ENCODE measurements at places on chromosomes 1 and 21.
A peak's percentile ranks its signal among the peaks of the same experiment; 100 is the strongest.

DNA sequence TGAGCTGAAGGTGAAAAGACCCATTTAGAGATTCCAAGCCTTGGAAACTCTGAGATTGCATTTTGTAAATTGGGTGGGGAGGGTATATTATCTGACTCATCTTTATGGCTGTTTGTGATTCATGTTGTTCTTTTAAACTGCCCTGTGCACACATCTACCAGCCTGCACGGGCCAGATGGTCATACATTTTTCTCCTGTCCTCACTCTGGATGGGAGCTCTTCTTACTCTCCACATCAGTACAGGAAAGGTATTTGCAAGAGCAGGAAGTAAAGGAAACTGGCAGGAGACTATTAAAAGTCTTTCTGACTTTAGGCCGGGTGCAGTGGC is 14.3 kb upstream of the NMNAT2 start:
- DNase-seq = no peak

- DNase-seq = no peak
Measured at GRCh38 chr1:74652711-74653139, 20.9 kb downstream of the ERICH3 start.

GRCh38 chr1:35558374-35559316 is 1.0 kb downstream of the NCDN start:
- DNase-seq = peak; percentile 70

GRCh38 chr1:177873238-177873637 is 96.6 kb downstream of the SEC16B start:
- no peak for DNase-seq

DNA sequence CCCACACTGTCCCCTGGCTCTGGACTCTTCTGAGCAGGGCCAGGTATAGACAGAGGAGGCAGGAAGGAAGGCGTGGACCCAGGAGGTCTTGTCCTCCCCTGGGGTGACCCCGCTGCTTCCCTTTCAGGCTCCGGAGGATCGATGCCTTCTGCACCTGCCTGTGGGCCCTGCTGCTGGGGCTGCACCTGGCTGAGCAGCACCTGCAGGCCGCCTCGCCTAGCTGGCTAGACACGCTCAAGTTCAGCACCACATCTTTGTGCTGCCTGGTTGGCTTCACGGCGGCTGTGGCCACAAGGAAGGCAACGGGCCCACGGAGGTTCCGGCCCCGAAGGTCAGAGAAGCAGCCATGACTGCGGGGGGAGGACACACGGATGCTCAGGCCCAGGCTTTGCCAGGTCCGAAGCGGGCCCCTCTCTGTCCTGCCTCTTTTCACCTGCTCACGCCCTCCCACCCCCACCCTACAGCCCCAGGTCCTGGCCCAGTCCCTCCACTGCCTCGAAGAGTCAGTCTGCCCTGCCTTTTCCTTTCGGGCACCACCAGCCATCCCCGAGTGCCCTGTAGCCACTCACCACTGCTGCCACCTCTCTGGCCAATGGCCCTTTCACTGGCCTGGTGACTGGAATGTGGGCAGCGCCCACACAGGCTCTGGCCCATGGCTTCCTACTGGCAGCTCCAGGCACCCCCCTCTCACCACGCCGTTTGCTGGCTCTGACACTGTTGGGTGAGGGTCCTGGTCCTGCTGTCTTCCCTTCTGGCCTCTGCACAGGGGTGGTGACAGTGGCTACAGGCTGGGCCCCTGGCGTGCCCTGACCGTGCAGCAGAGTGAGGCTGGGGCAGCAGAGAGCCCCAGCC is 13.5 kb downstream of the TMEM201 start:
- DNase-seq = no peak

GRCh38 chr1:246591047-246591446 is 24.8 kb downstream of the CNST start:
- DNase-seq = no peak

DNA sequence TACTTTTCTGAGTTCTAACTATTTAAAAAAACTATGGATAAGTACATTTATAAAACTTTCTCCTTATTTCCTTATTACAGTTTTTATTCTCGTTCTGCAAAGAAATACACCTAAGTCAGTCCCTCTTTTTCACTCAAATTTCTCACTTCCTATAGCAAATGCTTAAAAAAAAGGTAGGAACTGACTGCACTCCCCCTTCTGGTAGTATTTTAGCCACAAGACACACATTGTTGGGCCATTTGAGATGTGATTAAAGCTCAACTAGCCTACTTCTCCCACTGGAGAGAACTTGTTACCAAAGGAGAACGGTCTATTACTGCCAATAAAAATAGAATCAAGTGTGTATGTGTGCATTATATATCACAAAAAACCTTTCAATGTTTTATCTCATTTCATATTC is 521.9 kb upstream of the PRMT6 start:
- DNase-seq = no peak

GRCh38 chr1:62181532-62181931 is 13.1 kb upstream of the L1TD1 start:
- no peak for DNase-seq
